Kidney (tissue), 22 donors: ENCODE measurements at places on chromosomes 5 and 9. TPM values are rescaled to one million over a fixed set of nuclear protein-coding genes. Genes with fewer than 3 reads are reported as not detected.

The CAAP1 gene
- 15.2 TPM for polyA plus RNA-seq

The IQGAP2 gene
- 35.8 TPM for polyA plus RNA-seq

The PCDHGB1 gene
- polyA plus RNA-seq, result 0.37 TPM

The COL27A1 gene
- polyA plus RNA-seq, result 13.6 TPM

The GAPVD1 gene
- 6.9 TPM for polyA plus RNA-seq

The FAM221B gene
- polyA plus RNA-seq, result not detected

DNA sequence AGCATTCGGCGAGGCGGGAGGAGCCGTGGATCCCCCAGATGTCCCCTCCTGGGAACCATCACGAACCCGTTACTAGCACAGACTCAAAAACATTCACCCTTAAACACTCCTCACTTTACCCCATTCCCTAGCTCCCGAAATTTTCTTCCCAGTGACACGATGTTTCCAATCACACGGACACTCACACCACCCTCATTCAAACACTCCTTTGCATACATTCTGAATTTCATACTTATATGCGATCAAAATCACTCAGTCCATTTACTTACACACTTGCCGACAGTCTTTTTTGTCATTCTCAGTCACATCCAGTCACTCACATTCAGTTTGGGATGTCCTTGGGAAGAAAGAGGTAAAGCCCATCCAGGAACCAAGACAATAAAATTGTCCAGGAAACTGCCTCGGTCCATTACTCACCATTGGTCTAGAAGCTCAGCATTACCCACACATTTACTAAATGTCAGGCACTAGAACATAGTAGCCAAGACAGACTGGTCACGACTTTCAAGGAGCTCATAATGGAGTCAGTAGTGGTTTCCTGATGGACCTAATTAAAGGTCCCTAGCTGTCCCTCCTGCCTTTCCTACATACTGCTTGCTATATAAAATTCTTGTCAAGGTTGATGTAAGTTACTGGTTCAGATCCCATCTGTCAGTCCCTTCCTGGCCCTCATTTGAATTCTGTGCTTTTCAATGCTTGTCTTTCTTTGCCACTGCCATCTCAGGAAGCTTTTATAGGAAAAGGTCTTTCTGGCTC lies 574 bp downstream of the SLC35A4 start:
- DNase-seq, result no peak

GRCh38 chr9:5720151-5720550 lies 91.2 kb downstream of the RIC1 start:
- DNase-seq, result peak; percentile 32

- DNase-seq, result peak; percentile 79
Measured at GRCh38 chr9:107249131-107249533, 33.9 kb upstream of the RAD23B start.

DNA sequence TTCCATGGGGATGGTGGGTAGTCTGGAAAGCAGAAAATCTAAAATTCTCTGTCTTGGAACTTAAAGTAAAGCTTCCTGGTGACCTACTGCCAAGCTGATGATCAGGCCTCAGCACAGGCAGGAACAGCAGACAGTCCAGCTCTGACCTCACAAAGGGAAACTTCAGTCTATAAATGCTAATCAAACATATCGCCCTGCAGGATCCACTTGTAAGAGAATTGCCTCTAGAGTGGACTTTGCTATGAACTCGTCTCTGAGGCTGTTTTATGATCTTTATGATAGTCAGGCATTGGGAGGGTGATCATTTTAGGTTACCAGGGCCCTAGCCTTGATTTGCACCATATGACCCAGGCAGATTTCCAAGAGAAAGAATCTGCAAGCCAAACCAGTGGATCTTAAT lies 67.6 kb upstream of the SELENOP start:
- DNase-seq, result no peak

DNA sequence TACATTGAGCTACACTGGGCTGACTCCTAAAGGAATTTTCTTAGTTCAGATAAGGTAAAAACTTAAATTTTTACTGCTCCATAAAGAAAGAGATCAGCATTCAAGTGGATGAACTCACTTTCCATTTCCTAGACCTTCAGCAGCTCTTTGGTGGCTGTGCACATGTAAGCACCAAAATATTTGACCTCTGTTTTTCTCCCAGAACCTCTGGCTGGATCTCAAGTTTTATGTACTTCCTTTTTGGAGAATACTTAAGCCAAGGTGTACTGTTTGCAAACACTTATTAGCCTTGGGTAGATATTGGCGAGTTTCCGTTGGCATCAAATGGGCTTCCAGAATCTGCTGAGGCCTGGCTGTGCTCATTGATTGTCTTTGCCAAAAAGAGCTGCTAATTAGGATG lies 10.3 kb downstream of the TNC start:
- DNase-seq, result no peak

DNA sequence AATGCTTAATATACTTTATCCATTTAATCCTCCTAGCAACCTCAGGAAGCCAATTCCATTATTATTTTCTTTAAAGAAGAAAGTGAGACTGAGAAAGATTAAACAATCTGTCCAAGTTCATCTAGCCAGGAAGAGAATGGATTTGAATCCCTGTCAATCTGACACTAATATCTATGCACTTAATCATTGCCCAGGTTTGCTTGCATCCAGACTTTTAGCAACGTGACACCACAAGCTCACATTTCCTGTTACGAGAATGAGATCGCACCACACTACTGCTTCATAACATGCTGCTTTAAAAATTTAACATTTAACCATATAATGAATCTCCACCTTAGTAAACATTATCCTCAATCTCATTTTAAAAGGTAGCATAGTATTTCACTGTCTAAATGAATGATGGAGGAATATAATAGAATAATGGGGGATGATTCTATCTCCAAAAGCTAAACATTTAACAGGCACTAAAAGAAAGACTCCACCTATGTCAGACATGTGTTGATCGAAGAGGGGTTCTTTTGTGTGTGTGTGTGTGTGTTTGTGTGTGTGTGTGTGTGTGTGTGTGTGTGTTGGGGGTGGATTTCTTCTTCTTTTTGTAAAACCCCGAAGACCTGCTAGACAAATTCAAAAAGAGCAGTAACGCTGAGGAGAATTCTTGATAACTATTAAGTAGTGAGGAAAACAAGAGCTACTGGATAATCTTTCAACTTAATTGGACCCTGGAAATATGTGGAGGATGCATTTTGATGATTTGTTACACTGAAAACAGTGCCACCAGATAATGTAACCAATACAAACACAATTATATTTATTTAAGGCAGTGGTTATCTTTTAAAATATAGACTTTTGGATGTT lies 138.7 kb upstream of the NR3C1 start:
- no peak for DNase-seq

GRCh38 chr5:141402553-141403243 lies at the start of gene PCDHGA9:
Gene PCDHGA9 (plus strand): TSS chr5:141402778. CDS start chr5:141402953, 175 bp downstream.
- DNase-seq, result no peak

- DNase-seq, result no peak
Measured at GRCh38 chr5:127886081-127886480, 182.9 kb downstream of the CCDC192 start.

- DNase-seq, result no peak
Measured at GRCh38 chr5:94080390-94080789, 339.0 kb upstream of the POU5F2 start.

DNA sequence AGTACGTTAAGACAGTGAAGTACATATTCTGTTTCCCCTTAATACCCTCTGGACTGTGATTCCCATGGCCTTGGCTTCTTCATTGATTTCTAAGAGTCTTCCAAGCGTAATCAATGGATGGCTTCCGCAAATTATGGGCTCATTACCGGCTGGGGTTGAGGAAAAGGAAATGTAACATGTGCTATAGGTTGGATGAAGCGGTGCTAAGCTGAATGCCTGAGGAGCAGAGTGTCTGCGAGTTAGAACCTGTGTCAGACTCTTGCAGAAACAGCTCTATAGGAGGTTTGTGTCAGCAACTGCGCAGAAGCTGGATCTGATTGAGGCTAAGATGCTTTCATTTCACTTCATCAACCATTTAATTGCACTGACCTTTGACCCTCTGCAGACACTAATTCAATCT lies 114.3 kb upstream of the CDH18 start:
- DNase-seq, result no peak

GRCh38 chr5:181224390-181225229 lies 1.5 kb downstream of the TRIM41 start:
- DNase-seq, result no peak
